ENCODE measurements at places on chromosomes 6 and 20. TPM values are rescaled to one million over a fixed set of nuclear protein-coding genes. Genes with fewer than 3 reads are reported as not detected.

Gene ARHGAP18
- 28.7 TPM for total RNA-seq

Gene NUDT3
- total RNA-seq = 28.7 TPM

Gene PNPLA1
- not detected for total RNA-seq

Gene FYN
- total RNA-seq = 111 TPM

Gene GPX5
- not detected for total RNA-seq

Gene TNF
- total RNA-seq = not detected

Gene LPIN3
- total RNA-seq = 39.0 TPM

Gene GATA5
- total RNA-seq = 0.73 TPM

Gene DAAM2
- total RNA-seq = 59.5 TPM

Gene HTR1E
- not detected for total RNA-seq

Gene SLC35F1
- total RNA-seq = 0.66 TPM

Gene CCM2L
- 4.6 TPM for total RNA-seq

Gene RPS6KA2
- 124 TPM for total RNA-seq

Gene ATP6V1G2
- total RNA-seq = 1.8 TPM

Gene CDSN
- not detected for total RNA-seq

Gene RRP36
- 48.8 TPM for total RNA-seq

Gene UBD
- 2.0 TPM for total RNA-seq
